ENCODE measurements at places on chromosomes 1 and 21.

DNA sequence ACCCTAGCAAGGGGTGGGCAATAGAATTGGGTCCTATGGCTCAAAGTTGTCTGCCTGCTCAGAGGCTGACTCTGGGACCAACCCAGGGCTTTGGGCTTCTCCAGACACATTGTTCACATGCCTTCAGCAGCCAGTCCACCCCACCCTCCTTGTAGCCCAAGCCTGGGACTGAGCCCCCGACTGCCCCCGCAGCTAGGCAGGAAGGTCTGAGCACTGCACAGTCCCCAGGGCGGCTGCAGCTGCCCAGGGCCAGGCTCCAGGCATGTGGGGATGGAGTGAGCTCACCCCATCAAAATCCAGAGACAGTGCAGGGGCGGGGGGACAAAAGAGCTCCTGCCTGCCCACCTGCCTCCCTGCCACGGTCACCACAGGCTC, 35.6 kb downstream of the HSPG2 start:
- DNase-seq = no peak

- no peak for DNase-seq
These were observed 20.8 kb upstream of the PIK3R3 start for GRCh38 chr1:46153228-46153627.

- DNase-seq = no peak
These were observed 2.1 kb upstream of the CAPN9 start for GRCh38 chr1:230745071-230745470.

- peak; percentile 74 for DNase-seq
These were observed 604.7 kb downstream of the PTPRC start for GRCh38 chr1:199243423-199244061.

DNA sequence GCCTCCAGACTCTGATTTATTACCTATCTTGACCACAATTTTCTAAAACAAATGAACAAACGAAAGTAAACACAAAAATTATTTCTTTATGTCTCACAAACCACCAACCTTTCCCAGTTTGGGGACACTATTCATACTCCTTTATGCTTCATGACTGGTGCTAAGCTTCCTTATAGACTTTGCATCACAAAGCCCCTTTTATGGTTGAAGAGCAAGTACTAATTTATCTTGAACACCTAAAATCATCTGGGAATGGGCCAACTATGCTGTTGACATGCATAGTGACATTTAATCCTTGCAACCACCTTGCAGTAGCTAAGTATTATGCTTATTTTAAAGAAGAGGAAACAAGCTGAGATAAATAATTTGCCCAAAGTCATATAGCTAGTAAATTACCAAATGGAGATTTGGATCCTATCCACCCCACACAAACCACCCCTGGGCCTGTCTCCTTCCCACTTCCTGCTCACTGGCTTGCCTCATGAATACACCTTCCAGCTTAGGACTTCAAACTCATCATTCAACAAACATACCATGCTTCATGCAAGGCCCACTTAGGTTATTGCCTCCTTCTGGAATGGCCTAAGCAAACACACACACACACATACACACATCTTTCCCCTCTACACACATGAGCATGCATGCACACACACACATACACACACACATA, 192.2 kb downstream of the PLPP3 start:
- no peak for DNase-seq

GRCh38 chr1:27571439-27572018, 32.4 kb downstream of the AHDC1 start:
- DNase-seq = no peak

DNA sequence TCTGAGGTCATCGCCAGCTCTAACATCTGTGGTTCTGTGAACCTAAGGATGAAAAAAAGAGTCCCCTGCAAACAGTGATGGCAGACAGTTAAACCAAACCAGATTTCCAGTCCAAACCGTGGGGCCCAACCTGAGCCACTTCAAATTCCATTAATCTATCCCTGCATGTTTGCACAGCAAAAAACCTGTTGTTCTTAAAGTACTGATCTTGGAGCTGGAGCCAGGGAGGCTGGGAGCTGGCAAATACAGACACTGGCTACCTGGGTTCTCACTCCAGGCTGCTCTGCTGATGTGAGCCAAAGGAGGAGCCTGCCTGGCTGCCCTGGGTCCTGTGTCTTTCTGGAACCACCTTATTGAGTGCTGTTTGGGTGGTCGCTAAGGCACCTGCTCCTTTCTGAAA, 16.4 kb downstream of the LDLRAD1 start:
- no peak for DNase-seq

DNA sequence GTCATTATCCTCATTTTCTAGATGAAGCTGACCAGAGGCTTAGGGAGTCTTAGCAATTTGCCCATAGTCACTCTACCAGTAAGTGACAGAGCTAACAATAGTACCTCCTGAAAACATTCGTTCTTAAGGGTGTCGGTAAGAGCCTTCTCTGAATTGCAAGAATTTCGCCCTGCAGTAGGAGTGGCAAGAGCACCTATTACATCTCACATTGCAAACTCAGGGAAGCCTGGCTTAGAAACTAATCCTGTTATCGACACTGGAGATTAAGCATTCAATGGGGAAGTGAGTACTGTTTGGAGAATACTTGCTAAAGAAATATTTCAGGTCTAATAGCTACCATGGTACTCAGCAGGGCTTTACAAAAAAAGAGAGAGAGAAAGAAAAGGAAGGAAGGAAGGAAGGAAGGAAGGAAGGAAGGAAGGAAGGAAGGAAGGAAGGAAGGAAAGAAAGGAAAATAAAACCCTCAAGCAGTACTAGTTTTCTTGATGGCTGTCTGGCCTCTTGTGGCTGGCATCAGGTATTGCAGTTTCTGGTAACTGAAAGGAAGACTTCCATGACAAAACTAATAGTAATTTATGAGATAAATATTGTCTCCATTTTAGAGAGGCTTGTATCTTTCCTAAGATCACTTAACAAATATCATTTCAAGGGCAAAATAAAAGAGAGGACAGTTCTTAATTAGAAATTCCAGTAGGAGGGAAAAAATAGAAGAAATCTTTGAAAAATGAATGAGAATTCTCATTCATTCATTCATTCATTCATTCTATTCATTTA, 10.4 kb downstream of the C1orf226 start:
- peak; percentile 20 for DNase-seq

DNA sequence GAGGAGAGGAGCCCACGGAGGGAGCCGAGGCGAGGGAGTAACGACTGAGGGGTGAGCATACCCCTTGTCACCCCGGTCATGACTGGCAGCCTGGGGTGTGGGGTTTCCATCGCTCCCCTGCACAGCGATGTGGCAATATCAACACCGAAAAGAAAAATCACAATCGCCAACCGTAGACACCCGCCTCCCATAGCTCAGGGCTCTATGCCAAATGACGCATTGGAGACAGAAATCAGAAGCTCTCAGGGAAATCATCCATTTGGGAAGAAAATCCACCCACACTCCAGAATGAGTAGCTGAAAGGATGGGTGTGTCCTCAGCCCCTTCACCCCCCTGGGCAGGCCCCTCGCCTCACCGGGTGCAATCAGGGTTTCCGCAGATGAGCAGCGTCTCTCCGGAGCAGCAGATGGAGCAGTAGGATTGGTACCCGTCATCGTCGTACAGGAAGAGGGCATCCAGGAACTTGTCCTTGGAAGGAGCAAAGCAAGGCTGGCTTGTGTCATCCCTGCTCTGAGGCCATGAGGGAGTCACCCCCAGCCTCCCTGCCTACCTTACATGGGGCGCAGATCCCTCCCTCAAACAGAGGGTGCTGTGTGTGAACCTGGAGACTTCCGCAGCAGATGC, 2.5 kb downstream of the DNMT3L start:
- DNase-seq = no peak

GRCh38 chr1:26335774-26336476, 18.0 kb downstream of the CRYBG2 start:
- DNase-seq = peak; percentile 40

GRCh38 chr1:154810571-154810970, 59.5 kb downstream of the KCNN3 start:
- DNase-seq = no peak
